Fibroblast of skin of right quadriceps (primary cell): ENCODE measurements at places on chromosomes 3 and 15.

- DNase-seq, result peak; percentile 55
Measured at GRCh38 chr3:177335728-177336127, 138.4 kb upstream of the TBL1XR1 start.

- no peak for DNase-seq
Measured at GRCh38 chr3:165195241-165195639, 944 bp downstream of the SLITRK3 start.

- no peak for DNase-seq
Measured at GRCh38 chr3:23926736-23927135, 9.8 kb downstream of the RPL15 start.

- DNase-seq, result no peak
Measured at GRCh38 chr15:85003593-85004312, 22.1 kb downstream of the PDE8A start.

DNA sequence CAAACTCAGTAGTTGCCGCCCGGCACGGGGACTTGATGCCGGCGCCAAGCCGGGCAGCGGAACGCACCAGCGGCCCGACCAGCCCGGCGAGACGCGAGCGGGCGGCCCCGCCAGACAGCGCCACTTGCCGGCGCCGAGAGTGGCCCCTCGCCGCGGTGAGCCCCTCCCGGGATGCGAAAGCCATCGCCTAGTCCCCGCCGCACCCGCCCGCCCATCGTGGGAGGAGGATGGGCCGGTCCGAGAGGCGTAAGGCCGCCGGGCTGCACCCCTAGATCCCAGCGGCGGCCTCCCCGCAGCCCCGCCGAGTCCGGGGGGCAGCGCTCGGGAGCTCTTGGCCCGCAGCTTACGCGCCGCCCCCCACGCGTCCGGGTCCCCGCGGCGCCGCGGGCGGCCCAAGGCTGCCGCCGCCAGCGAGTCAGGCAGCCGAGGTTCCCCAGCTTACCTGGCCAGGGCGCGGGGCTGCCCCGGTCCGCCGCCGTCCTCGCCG, 609 bp downstream of the GOLGA8A start:
- peak; percentile 41 for DNase-seq

DNA sequence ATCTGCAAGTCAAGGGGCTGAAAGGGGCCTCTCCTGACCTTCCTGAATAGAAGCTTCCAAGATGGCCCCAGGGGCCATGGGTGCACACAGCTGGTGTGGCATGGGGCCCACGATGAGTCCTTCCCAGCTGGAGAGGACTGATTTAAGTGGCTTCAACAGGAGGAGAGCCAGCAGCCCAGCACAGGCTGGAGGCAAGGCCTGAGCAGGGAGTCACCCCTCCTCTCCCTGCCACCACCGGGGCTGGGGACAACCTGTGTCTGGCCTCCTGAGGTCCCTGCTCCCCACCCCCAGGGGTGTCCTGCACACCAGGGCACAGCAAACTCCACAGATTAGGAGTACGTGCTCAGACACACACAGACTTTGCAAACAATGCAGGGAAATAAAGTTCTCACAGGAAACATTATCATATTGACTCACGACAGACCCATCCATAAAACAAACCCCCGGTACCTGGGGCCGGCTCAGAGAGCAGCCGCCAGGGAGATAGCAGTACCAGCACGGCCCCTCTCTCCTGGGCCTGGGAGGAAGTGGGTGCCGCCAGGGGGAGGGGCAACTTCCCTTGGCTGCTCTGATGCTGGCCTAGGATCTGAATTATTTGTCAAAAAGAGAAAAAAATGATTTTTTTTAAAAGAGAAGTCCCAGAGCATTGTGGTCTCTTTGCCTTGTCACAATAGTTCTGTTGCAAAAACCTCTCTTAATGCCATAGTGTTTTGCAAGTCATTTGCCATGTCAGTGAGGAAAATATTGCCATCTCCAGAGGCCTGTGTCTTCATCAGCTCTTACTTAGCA, 21.9 kb upstream of the TSEN2 start:
- DNase-seq, result no peak

DNA sequence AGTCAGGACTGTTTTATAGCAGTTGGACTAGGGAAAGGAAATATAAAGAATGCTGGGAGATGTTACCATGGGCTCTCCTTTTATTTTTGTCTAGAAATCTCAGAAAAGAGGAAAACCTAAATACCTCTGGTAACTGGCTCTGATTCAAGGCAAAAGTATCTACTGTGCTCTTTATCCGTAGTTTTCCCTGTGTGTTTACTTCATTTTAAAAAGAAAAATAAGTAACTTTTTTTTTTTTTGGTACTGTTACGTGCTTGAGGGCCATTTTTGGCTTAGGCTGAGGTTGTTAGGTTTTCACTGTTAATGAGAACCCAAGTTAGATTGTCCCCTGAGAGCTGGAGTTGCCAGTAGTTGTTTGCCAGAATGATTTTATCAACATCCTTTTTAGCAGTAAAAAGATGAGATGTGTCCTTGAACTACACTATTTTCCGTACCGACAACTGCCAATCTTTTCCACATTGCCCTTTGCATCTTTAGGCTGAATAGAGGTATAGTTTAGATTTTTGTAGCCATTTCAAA, 35.8 kb downstream of the IQGAP1 start:
- no peak for DNase-seq

DNA sequence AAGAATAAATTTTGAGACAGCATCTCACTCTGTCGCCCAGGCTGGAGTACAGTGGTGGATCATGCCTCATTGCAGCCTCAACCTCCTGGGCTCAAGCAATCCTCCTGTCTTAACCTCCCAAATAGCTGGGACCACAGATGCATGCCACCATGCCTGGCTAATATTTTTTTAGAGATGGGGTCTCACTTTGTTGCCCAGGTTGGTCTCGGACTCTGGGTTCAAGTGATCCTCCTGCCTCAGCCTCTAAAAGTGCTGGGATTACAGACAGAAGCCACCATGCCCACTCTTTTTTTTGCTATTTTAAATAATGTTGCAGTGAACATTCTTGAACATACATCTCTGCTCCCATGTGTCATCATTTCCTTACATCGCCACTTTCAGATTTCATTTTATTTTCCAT, 6.8 kb upstream of the SLC51B start:
- DNase-seq, result no peak

- DNase-seq, result no peak
Measured at GRCh38 chr15:77538027-77538451, 94.7 kb downstream of the LINGO1 start.

GRCh38 chr3:176274161-176274560, 923.1 kb downstream of the TBL1XR1 start:
- DNase-seq, result no peak

DNA sequence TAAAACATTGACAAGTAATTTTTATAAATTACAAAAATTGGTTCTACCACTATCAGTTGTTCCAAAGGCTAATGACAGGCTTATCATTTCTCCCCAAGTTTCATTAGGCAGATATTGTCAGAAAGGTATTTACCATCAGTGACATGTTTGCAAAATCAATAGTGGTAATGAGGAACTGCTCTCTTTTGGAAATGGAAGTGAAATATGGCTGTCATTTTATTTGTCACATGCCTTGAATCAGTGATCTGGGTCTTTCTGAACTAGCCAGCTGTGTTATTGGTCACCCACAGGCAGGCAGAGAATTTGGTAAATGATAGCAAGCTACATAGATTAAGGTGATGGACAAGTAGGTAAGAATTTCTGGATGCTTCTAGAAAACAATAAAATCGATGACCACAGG, 268.0 kb upstream of the ARHGEF26 start:
- DNase-seq, result no peak

DNA sequence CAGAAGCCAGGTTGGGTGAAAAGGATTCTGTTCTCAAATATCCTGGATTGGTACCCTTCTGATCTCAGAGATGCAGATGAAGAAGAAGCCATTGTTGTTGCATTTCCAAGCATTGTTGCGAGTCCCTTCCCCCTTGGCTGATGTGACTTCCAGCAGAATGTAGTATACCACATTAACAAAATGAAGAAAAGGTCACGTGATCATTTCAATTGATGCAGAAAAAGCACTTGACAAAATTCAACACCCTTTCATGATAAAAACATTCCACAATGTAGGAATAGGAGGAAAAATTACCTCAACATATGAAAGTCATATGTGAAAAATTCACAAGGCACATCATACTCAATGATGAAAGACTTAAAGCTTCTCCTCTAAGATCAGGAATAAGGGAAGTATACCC, 181.9 kb upstream of the PFN2 start:
- DNase-seq, result no peak

DNA sequence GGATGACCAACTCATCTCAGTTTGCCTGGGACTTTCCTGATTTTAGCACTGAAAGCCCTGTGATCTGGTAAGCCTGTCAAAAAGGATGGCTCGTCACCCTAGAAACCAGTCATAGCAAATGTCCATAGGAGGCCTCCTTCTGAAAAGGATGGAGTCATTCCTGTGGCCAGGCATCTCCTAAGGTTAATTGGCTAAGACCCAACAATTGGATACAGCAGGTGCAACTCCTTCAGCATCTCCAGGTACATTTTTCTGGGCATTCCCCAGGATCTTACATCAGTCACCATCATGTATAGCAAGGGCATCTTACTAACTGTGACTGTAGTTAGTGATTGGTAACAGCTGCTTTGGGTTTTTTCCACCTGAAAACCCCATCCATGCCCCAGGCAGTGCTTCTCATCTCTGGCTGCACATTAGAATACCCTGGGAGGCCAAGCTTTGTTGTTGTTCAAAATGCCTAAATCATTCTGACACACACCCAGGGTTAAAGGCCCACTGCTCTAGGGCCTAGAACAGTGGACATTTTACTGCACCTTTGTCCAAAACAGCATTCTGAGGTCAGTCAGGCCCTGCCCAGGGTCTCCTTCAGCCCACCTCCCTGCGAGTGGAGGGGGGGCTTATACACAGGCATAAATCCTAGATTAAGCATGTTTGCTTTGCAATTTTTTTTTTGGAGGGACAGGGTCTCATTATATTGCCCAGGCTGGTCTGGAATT, 28.3 kb upstream of the GALNT15 start:
- DNase-seq, result no peak

DNA sequence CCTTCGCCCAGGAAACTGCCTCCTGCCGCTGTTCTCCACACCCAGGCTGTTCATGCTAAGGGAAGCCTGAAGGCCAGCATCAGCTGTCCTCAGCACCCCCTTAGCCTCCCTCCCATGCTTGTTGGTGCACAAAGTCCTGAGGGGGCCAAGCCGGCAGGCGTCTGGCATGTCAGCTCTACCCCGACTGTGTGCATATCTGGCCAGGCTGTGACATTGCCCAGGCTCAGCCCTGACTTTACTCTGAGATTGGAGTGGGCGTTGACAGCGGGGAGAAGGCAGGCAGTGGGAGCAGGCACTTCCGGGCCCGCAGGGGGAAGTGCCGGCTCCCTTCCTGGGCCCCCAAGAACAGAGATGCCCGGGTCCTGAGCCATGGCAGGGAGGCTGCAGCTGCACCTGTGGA, 492.2 kb downstream of the AGBL1 start:
- no peak for DNase-seq

- no peak for DNase-seq
Measured at GRCh38 chr3:15243822-15244482, 37.9 kb downstream of the CAPN7 start.

GRCh38 chr15:72078887-72079286, 39.1 kb downstream of the MYO9A start:
- no peak for DNase-seq

DNA sequence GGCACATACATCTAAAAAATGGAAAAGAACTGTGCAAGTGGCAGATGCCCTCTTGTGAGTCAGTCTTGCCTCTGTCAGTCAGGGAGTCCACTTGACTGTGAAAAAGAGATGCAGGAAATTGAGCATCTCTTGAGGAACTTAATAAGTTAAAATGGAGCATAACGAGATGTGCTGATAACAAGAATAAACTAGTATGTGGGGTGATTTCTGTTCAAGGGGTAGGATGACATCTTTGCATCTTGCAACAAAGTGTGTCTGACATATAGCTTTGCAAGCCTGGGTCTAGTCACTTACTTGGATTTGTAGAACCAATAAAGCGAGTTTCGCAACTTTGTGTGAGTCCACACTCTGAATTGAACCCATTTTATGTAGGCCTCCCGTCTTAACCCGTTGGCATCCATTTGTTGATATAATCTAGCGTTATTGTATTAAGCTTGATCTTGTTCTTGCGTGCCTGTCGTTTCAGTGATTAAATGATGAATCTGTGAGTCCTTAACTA, 2.2 kb downstream of the USP3 start:
- no peak for DNase-seq

DNA sequence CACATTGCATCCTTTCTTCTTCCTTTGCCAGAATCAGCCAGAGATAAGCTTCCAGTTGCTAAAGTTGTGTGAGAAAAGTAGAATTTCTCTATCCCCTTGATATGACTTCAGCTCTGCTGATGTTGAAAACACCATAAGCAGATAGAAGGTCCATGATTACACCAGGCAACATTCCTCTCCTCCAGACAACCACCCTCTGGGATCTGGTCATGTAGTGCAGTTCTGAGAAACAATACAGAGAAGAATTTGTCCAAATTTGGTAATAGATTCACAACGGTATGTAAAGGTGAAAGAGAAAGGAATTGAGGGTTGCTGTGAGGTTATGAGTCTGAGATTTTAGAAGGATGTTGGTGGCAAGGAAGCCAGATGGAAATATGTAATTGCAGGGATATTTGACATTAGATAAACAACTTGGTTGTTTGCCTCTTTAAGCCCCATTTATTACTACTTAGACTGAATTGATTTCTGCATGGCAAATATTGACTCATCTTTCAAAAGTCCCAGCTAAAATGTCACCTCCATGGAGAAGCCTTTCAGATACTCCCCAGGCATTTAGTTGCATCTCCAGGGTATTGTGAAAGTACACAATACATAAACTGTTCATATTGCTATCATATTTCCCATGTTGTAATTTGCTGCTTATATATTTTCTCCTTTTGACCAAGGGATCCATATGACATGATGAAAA, 134.9 kb downstream of the GAP43 start:
- peak; percentile 27 for DNase-seq

DNA sequence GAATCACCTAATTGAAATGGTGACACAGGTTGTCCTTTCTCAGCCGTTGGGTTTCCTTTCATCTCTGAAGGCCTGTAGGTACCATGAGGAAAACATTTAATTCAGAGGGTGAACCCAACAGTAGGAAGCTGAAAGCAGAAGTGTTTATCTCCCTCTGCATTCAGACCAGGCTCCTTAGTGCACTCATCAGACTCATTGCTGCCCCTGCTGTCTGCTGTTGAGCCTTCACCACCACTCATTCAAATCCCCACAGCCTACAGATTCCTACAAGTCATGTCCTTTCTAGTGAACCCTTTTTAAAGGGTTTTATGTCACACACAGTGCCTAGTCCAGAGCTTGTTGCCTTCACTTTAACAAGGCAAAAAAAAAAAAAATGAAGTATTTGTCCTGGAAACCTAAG, 13.4 kb downstream of the WDR48 start:
- DNase-seq, result peak; percentile 15

DNA sequence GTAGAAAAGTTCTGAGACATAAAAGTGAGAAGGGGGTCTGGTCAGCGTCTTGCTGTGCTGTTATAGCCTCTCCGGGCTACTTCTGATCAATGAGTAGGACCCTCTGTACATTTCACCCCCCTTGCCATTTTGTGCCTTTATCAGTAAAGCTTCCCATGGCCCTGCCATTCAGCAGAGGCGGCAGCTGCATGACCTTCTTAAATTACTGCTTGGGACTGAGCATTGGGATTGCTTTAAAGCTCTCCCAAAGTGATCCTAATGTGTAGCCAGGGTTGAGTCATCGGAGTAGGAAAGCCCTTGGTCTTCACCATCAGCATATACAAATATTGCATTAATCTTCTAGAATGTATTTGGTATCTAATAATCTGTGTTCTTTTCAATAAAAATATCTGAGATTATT, 70.2 kb downstream of the FMN1 start:
- no peak for DNase-seq
